Activated T-helper 9 cell treated with anti-CD3 and anti-CD28 coated beads, Interleukin-2, amount 50 U/mL, for 16 hours (primary cell): ENCODE measurements at places on chromosomes 4 and X.

DNA sequence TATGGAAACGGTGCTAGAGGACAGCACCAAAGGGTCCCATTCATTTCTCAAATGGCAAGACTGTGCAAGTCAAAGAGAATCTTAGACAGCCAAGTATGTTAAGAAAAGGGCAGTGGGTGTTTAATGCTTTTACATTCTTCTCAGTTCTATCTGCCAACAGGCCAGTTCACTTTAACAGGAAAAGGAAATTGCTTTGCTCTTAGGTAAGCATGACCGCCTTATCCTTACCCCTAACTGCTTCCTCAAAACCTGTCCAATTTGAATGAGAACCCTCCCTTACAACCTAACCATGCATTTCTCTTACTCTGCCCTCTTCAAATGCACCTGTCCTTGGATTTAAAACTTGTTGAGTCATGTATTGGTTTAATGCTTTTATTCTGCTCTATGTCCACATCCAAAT, 44.5 kb upstream of the BLTP1 start:
- DNase-seq = no peak

DNA sequence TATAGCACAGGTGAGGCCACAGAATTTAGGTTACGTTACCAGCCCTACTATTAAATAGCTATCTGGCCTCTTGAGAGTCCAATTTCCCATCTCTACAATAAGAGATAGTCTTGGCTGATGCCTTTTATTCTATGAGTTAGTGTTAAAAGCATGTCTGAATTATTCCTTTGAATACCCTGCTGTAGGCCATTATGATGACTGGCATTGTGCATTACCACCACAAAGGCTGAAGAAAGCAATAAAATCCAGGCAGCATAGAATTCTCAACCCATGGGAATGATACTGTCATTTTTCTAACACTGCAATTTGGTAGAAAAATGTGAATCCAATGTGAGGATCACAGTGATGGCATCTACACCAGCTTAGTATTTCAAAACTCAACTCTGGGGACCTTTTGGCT, 51.4 kb downstream of the OTC start:
- no peak for DNase-seq

DNA sequence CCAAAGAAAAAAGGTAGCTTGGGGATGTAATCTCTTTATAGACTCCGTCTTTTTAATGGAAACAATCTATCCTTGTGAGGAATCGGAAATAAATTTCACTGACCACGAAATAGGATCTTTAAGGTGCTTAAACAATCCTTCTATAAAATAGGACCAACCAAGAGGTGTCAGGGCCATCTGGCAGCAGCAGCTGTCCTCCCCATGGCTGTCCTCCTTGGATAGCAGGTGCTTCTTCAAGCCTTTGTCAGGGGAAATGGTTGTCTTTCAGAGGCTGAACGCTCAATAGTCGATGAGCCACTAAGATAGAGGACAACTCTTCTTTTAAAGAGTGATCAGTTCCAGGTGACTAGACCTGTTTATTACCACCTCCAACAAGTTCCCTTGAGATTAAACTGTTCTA, 231.0 kb downstream of the ADGRL3 start:
- DNase-seq = no peak

- no peak for DNase-seq
These were observed 32.0 kb downstream of the GPRIN3 start for GRCh38 chr4:89275587-89275986.

DNA sequence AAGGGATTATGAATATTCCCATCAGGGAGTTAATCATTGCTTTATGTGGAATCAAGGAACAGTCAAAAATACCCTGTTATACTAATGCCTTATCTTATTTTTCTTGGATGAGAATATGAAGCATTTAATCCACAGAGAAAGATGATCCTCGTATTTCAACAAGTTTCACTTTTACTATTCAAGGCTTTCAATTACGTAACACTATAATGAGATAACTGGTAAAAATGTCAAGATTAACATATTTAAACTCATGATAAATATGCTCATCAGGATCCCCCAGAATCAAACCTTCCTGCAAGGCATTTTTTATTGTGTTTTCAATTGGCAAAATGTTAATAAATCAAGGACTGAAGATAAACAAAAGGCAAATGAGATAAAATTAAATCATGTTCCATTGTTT, 5.1 kb downstream of the ZXDA start:
- DNase-seq = no peak

DNA sequence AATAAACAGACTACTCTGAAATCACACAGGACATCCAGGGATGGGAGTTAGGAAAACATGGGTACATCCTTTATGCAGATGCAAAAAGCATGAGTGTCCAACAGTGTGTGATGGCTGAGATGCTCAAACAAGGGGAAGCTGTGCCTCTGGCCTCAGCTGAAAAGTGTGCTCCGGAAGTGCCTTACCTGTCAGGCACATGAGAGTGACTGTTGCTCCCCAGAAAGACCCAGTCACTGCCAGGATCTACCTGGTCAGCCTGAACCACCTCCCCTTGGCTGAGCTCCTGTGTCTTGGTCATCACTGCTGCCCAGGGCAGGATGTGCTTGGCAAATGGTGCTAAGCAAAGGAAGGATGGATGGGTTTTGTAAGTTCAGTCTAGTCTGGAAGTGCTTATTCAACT, 4.0 kb downstream of the PPP2R2C start:
- DNase-seq = no peak
